ENCODE measurements at places on chromosomes 5 and 9. TPM values are rescaled to one million over a fixed set of nuclear protein-coding genes. Genes with fewer than 3 reads are reported as not detected.

DNA sequence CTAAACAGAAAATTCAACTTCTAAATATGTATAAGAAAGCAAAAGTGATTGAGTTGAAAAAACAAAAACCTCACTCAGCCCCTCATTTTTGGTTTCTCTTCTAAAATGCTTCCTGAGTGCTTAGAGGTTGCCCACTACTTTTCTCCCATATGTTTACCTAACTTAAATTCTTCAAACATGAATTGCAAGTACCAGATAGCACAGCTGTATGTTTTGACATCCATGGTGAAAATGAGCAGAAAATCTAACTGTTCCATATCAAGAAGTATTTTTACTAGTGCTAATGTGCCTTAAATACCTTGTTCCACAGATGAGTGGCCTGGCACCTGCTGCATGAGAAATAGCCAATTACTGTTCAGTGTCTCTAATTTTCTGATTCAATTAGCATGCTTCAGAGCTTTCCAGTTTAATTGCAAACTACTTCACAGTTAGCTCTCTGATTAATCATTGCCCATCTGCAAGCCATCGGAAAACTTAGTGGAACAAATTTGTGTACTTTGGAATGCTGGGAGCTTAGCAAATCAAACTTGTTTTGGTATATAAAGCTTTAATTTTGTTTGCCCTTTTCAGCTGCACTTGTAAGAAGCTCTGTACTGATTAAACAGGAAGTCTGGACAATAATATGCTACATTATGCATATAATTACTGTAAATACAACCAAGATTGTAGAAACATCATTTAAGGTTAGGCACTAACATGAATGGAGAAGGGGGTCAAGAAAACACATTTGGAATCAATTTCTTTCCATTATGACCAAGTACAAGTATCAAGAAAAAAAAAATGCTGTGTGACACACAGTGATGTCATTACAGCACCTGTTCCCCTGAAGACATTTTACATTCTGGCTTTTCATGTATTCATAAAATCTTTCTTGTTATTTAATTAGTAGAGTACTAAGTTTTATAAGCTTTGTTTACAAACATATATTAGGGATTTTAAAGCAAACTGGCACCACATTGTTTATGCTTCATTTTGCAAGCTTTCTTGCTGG, 65.6 kb downstream of the POU5F2 start:
- DNase-seq = no peak

The GLDC gene
- total RNA-seq = 0.62 TPM

The ST8SIA4 gene
- total RNA-seq = 4.5 TPM

The BTNL3 gene
- total RNA-seq = 0.21 TPM

The CTXN3 gene
- not detected for total RNA-seq

DNA sequence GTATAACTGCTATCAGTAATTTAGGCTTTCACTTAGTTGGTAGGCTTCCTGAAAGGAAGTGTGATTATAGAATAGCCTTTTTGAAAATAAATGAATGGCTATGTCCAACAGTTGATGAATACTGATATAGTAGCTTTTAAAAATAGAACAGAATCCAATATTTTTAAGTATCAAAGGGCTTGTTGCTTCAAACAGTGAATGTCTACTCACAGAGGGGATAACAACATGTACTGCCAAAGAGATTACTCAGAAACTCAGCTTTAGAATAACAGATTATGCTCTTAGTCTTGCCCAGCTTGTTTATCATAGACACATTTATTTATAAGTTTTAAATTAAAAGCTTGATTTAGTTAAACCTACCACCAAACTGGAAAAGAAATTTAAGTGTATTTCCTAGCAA, 132.6 kb downstream of the XRCC4 start:
- no peak for DNase-seq

The FST gene
- total RNA-seq = 29.9 TPM

- no peak for DNase-seq
Observed at GRCh38 chr5:72013766-72014624, 93.3 kb upstream of the MAP1B start.

DNA sequence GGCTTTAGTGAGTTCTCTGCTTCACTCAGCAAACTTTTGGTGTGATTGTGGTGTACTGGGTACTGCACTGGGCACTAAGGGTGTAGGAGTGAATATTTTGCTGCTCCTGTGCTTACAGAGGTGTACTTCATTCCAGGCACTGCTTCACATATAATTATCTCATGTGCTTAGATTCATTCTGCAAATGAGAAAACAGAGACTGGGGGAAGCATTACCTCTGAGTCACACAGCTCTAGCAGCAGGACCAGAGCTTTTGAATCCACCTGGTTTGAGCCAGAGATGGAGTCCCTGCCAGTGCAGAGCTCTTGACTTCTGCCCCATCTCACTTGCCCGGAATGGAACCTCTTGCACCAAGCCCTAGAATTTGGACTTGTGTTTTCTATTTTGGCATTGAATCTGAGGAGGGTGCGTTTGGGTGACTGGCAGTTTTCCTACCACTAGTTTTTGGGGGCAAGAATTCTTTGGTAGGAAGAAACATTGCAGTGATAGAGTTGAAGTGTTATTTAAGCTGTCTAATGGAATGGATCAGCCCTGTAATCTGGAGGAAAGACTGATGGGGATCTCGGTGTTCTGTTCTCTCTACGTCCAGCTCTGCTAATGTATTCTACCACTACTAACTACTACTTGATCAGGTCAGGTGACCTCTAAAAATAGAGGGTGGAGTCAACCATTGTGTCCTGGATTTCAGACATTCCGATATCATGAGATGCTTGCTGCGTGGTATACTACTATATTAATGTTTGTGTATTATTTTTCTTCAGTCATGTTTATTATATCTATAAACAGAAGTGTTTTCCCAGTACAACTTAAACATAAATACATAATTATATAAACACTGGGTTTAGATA, 2.5 kb downstream of the ARHGAP26 start:
- peak; percentile 20 for DNase-seq

GRCh38 chr5:169811023-169811422, 169.3 kb downstream of the INSYN2B start:
- no peak for DNase-seq

DNA sequence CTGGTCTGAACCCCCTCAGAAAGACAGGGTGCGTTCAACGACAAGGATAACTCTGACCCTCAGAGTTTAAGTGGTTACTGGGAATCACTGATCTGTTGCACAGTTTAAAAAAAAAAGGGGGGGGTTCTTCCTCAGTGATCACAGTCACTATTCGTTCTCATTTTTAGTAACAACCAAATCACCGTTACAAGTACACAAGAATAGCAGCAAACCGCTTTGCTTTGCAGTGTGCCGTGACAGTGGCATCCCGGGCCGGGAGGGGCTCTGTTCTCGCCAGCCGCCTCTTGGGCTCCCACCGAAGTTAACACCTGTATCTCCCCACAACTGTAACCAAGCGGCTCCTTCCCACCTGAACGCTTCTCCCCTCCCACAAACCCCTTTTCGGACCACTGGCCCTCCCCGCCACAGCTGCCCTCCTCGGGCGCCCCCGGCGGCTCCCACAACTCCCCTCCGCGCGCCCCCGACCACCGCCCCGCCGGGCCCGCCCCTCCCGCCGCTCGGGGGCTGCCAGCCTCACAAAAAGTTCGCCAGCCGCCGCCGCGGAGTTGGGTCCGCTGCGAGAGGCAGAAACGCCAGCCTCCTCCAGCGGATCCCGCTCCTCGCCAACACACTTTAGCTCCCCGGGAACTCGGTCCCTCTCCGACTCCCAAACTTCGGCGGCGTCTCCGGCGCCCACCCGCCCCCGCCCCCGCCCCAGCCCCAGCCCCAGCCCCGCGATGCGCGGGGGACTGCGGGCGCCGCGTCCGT, 1.2 kb downstream of the SSBP2 start:
- peak; percentile 38 for DNase-seq

DNA sequence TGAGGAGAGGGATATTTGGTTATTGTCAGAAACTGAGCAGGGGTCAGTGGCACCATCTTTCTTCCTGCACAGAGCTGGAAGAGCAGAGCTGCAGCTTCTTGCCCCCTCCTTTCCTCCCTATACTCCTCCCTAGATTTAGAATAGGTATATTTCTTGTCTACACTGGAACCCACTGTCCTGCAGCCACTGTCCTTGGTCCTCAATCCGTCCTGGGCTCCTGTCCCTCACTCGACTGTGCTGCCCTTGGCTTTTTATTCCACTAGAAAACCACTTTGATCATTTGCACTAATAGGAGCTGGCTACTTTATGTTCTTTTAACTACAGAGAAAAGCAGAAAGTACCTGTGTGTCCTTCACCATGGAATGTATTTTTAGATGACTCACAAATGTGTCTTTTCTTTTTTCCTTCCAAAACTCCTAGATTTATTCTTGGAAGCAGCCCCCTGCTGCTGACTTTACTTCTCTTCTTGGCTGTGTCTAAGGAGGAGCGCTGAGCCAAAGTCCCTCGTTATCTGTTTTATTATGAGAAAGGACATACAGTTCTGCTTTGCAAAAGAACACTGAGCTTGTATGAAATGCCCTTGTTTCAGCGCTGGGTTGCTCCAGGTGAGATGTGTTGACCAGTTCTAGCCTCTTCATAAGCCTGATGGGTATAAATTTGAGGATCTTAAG, 150.9 kb downstream of the SEMA6A start:
- DNase-seq = no peak

The IL3 gene
- total RNA-seq = not detected
